NCI-H1092 treated with DMSO at 0.1 percent for 48 hours (cell line): ENCODE measurements at places on chromosomes 2 and 18.

GRCh38 chr2:157596992-157597681 is 31.5 kb downstream of the ACVR1C start:
- no peak for DNase-seq

- DNase-seq: no peak
These were observed 50.6 kb upstream of the ODC1 start for GRCh38 chr2:10498525-10499274.

GRCh38 chr2:85873679-85874078 is 15.1 kb downstream of the ST3GAL5 start:
- DNase-seq: no peak

- no peak for DNase-seq
These were observed 36.6 kb upstream of the DSC1 start for GRCh38 chr18:31199190-31199769.

GRCh38 chr2:53091183-53091582 is 676.4 kb upstream of the CHAC2 start:
- DNase-seq: no peak

DNA sequence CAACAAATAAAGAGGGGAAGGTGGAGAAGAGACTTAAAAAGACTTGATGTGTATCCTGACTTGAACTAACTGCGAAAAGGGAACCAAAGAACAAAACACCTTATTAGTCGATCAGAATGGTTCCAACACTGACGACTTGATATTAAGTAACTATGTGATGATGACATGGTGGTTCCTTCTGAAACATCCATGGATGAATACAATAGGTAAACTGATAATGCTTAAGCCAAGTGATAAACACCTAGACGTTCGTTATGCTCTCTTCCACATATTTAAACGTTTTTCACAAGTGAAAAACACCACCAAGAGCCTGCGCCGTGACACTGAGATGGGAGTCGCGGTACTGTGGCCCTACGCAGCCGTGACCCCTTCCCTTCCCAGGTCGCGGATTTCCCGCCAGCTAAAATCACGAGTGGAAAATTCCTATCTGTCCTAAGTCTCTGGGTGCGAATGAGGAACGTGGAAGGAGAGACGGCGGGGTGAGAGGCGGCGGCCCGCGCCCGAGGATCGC is 797 bp downstream of the TTC32 start:
- DNase-seq: no peak

GRCh38 chr2:26299471-26300101 is 46.4 kb upstream of the SELENOI start:
- no peak for DNase-seq
